Caco-2 (cell line): ENCODE measurements at places on chromosomes 4 and X. TPM values are rescaled to one million over a fixed set of nuclear protein-coding genes. Genes with fewer than 3 reads are reported as not detected.

The FGA gene
- 61.7 and 71.8 TPM in 2 replicates for total RNA-seq

The NR3C2 gene
- 0.12 and 0.16 TPM in 2 replicates for total RNA-seq

The NEIL3 gene
- total RNA-seq = 8.0 and 8.5 TPM in 2 replicates

The MSANTD1 gene
- total RNA-seq = 0.93 and 0.95 TPM in 2 replicates

The GAGE12F gene
- total RNA-seq = not detected in 2 replicates

The TEX13C gene
- not detected in 2 replicates for total RNA-seq
